ENCODE measurements at places on chromosomes 16 and 17. TPM values are rescaled to one million over a fixed set of nuclear protein-coding genes. Genes with fewer than 3 reads are reported as not detected.

GRCh38 chr17:2122641-2123302 lies 67.9 kb downstream of the HIC1 start:
- no peak overlapping the region for H3K4me3 ChIP-seq
- peak; percentile 53 for DNase-seq
- H3K27me3 ChIP-seq = no peaks in the 10 kb centered on the region

- peak within 1 kb of the TSS; percentile 56 for H3K4me3 ChIP-seq
- peak within 1 kb of the TSS; percentile 67 for H3K27ac ChIP-seq
Observed at GRCh38 chr17:43006639-43007551, at the start of gene IFI35. Gene IFI35, plus strand, starts transcription at chr17:43006784. Its CDS starts 164 bp downstream, at chr17:43006948.

Gene OMG
- not detected for total RNA-seq

- H3K4me1 ChIP-seq = peaks cover 7% of the 10 kb centered on the region
- no peaks in the 10 kb centered on the region for H3K27me3 ChIP-seq
- no peaks in the 10 kb centered on the region for H3K36me3 ChIP-seq
Observed at GRCh38 chr16:85092851-85093250, 19.4 kb downstream of the CIBAR2 start.

Gene CCDC200
- not detected for total RNA-seq

GRCh38 chr17:78557598-78558039 lies 19.6 kb downstream of the DNAH17 start:
- no peaks in the 10 kb centered on the region for H3K27me3 ChIP-seq
- no peak for DNase-seq
- no peak overlapping the region for H3K4me3 ChIP-seq
- H3K36me3 ChIP-seq = no peaks in the 10 kb centered on the region
- no peak overlapping the region for H3K27ac ChIP-seq

DNA sequence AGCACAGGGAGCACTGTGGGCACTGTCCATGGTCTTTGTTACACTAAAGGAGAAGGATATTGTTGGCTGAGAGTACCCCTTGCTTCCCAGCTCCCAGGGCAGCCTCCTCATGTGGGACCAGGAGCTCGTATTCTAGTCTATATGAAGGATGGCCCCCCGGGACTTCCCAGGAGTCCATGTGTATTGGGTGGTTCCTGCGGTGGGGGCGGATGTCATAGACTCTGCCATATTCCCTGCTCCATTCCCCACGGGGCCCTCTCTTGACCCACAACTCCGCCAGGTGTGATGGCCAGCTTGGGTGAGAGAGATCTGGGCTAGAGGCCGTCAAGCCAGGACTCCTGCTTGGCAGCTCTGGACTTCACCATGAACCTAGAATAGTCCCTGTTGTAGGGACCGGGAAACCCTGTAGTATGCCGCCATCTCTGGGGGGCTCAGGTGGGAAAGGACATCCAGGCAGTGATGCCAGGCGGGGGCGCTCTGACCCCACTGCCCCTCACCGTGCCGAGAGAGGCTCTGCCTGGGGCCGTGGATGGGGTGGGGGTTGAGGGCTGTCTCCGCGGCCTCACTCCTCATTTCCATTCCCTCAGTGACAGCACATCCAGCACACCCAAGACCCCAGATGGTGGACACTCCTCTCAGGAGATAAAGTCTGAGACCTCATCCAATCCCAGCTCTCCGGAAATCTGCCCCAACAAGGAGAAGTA lies 37.8 kb downstream of the OR1D5 start:
- no peak overlapping the region for H3K27ac ChIP-seq
- H3K4me3 ChIP-seq = no peak overlapping the region
- no peak for DNase-seq
- no peaks in the 10 kb centered on the region for H3K4me1 ChIP-seq
- no peaks in the 10 kb centered on the region for H3K36me3 ChIP-seq

GRCh38 chr17:47692137-47692894 lies 1.6 kb upstream of the TBKBP1 start:
- DNase-seq = no peak
- H3K27me3 ChIP-seq = no peaks in the 10 kb centered on the region
- peaks cover 3% of the 10 kb centered on the region for H3K4me1 ChIP-seq
- no peak overlapping the region for H3K27ac ChIP-seq

DNA sequence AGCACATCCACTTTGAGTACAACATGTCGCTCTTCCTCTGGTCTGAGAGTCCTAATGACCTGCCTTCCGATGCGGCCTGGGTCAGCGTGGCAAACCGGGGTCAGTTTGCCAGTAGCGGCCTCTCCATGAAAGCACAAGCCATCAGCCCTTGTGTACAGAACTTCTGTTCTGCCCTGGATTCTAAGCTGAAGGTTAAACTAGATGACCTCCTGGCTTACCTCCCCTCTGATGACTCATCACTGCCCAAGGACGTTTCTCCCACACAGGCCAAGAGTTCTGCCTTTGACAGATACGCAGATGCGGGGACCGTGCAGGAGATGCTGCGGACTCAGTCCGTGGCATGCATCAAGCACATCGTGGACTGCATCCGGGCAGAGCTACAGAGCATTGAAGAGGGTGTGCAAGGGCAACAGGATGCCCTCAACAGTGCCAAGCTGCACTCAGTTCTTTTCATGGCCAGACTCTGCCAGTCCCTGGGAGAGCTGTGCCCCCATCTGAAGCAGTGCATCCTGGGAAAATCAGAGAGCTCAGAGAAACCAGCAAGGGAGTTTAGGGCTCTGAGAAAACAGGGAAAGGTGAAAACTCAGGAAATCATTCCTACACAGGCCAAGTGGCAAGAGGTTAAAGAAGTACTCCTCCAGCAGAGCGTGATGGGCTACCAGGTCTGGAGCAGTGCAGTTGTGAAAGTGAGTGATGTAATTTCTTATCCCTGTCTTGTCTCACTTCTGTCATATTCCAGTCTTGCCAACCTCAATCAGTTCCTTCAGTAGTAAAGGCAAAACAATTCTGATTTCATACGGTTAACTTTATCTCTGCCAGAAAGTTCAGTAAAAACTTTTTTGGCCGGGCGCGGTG lies 8.6 kb downstream of the COG1 start:
- DNase-seq = peak; percentile 59
- peak overlapping the region; percentile 31 for H3K27ac ChIP-seq
- H3K36me3 ChIP-seq = no peaks in the 10 kb centered on the region

- H3K27ac ChIP-seq = no peak overlapping the region
- H3K4me1 ChIP-seq = no peaks in the 10 kb centered on the region
- H3K36me3 ChIP-seq = no peaks in the 10 kb centered on the region
- H3K4me3 ChIP-seq = no peak overlapping the region
- H3K27me3 ChIP-seq = no peaks in the 10 kb centered on the region
- DNase-seq = no peak
Observed at GRCh38 chr17:81210868-81211267, 11.9 kb downstream of the CEP131 start.

DNA sequence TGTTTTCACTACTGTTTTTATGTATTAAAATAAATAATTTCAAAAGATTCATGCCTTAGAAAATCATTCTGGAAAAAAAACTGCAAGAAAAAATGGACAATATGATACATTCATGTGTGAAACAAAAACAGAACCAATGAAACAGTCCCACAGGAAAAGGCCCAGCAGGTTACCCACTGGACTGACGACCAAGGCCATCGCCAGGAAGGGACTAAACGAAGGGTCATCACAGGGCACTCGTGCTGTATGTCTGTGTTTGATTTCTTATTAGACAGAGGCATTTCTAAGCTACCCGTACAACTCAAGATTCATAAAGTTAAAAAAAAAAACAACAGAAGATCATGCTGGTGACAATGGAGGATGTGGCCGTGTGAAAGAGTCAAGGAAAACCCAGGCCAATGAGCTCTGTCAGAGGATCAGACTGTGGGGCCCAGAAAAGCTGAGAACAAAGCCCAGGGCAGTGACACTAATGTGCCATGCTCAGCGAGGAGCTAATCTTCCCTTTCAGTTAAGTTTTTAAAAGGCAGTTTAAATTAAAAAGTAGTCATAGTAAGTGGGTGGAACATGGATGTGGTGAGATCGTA lies 31.8 kb downstream of the NSMCE1 start:
- no peaks in the 10 kb centered on the region for H3K27me3 ChIP-seq
- no peak overlapping the region for H3K27ac ChIP-seq
- H3K4me3 ChIP-seq = no peak overlapping the region
- H3K36me3 ChIP-seq = no peaks in the 10 kb centered on the region
- peaks cover 11% of the 10 kb centered on the region for H3K4me1 ChIP-seq

- no peak overlapping the region for H3K27ac ChIP-seq
- no peaks in the 10 kb centered on the region for H3K4me1 ChIP-seq
- H3K27me3 ChIP-seq = no peaks in the 10 kb centered on the region
Observed at GRCh38 chr17:72878975-72879660, 213.4 kb downstream of the SLC39A11 start.

GRCh38 chr17:34314279-34314678 lies 5.0 kb upstream of the CCL8 start:
- H3K27me3 ChIP-seq = no peaks in the 10 kb centered on the region
- DNase-seq = peak; percentile 49
- H3K4me3 ChIP-seq = no peak overlapping the region
- H3K36me3 ChIP-seq = no peaks in the 10 kb centered on the region

GRCh38 chr17:72998343-72998742 lies 94.1 kb downstream of the SLC39A11 start:
- no peaks in the 10 kb centered on the region for H3K36me3 ChIP-seq
- H3K4me1 ChIP-seq = no peaks in the 10 kb centered on the region
- no peaks in the 10 kb centered on the region for H3K27me3 ChIP-seq
- no peak overlapping the region for H3K27ac ChIP-seq

Gene ALKBH5
- total RNA-seq = 114 TPM

- no peak for DNase-seq
- H3K27ac ChIP-seq = no peak overlapping the region
- H3K4me3 ChIP-seq = no peak overlapping the region
- no peaks in the 10 kb centered on the region for H3K4me1 ChIP-seq
- H3K27me3 ChIP-seq = no peaks in the 10 kb centered on the region
- no peaks in the 10 kb centered on the region for H3K36me3 ChIP-seq
Observed at GRCh38 chr16:11005611-11005975, 61.2 kb downstream of the CLEC16A start.

DNA sequence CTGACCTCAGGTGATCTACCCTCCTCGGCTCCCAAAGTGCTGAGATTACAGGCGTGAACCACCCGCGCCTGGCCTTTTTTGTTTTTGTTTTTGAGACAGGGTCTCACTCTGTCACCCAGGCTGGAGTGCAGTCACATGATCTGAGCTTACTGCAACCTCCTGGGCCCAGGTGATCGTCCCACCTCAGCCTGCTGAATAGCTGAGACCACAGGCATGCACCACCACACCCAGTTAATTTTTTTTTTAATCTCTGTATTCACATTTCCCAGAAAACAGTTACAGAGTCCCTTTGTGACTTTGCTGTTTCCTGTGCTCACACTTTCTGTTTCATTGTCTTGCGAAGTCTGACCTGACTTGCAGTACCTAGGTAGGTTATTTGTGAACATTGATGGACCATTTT lies 2.7 kb downstream of the CLUAP1 start:
- peaks cover 6% of the 10 kb centered on the region for H3K4me1 ChIP-seq
- H3K27ac ChIP-seq = no peak overlapping the region
- H3K36me3 ChIP-seq = no peaks in the 10 kb centered on the region
- DNase-seq = no peak

- no peak overlapping the region for H3K4me3 ChIP-seq
- no peaks in the 10 kb centered on the region for H3K27me3 ChIP-seq
- H3K4me1 ChIP-seq = no peaks in the 10 kb centered on the region
- DNase-seq = no peak
Observed at GRCh38 chr16:3348547-3349167, 7.0 kb upstream of the OR2C1 start.

GRCh38 chr16:4016005-4016352 lies 100.3 kb downstream of the ADCY9 start:
- no peak for DNase-seq
- no peak overlapping the region for H3K4me3 ChIP-seq
- H3K36me3 ChIP-seq = no peaks in the 10 kb centered on the region
- peak overlapping the region; percentile 48 for H3K27ac ChIP-seq
- H3K27me3 ChIP-seq = no peaks in the 10 kb centered on the region

DNA sequence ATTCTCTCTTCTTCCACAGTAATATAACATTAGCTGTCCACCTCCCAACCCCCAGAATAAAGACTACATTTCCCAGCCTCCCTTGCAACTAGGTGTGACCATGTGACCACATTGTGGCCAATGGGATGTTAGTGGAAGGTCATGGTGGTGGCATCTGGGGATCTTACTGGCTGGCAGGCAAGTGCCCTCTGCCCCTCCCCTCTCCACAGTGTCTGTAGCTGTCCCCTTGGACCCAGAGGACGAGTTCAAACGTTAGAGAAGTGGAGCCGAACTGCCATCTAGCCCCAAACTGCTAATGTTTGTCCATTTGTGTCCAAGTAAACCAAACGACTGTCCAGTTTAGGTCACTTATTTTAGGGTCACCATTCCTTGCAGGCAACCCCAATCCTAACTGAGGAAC lies 26.6 kb upstream of the KCNG4 start:
- no peaks in the 10 kb centered on the region for H3K4me1 ChIP-seq
- no peaks in the 10 kb centered on the region for H3K36me3 ChIP-seq
- no peak overlapping the region for H3K4me3 ChIP-seq
- no peaks in the 10 kb centered on the region for H3K27me3 ChIP-seq
- no peak for DNase-seq

- no peak overlapping the region for H3K27ac ChIP-seq
- no peak for DNase-seq
- H3K4me3 ChIP-seq = no peak overlapping the region
- H3K4me1 ChIP-seq = no peaks in the 10 kb centered on the region
Observed at GRCh38 chr16:27769561-27770255, 219.8 kb downstream of the KATNIP start.

Gene ERBB2
- 53.5 TPM for total RNA-seq

DNA sequence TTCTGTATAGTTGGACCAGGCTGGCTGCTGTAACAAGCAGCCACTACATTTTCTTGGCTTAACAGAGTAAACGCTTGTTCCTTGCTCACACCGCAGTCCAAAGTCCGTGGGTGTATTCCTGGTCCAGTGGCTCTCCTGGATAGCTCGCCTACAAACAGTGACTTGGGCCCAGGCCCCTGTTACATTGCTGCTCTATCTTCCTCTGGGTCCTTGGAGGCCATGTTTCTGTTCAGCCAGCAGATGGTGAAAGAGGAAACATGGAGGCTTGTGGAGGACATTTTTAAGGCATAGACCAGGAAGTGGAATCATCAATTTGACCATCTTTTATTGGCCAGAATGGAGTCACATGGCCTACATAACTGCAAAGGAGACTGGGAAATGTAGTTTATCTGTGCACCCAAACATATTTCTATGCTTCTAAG lies 55.1 kb downstream of the ATP2C2 start:
- H3K4me1 ChIP-seq = no peaks in the 10 kb centered on the region
- H3K27ac ChIP-seq = no peak overlapping the region
- DNase-seq = no peak
- H3K4me3 ChIP-seq = no peak overlapping the region
- no peaks in the 10 kb centered on the region for H3K27me3 ChIP-seq
- H3K36me3 ChIP-seq = no peaks in the 10 kb centered on the region

DNA sequence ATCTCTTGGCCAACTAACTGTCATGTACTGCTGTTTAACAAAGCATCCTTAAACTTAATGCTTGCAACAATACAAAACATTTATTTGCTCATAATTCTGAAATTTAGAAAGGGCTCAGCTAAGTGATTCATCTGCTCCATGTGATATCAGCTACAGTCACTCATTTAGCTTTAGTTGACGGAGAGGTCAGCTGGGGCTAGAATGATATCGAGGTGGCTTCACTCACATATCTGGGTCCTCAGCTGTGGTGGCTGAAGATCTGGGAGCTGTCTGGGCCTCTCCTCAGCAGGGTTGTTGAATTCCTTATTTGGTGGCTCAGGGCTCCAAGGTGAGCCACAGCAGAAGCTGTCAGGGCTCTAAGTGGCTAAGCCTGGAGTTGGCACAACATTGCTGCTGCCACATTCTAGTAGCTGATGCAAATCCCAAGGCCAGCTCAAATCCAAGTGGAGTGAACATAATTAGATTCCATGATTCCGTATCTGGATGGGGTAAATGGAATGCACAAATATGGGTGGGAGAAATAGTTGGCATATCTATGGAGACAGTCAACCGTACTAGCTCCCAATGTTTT lies 62.8 kb downstream of the HS3ST3A1 start:
- H3K4me3 ChIP-seq = no peak overlapping the region
- DNase-seq = no peak
- H3K27ac ChIP-seq = no peak overlapping the region
- no peaks in the 10 kb centered on the region for H3K36me3 ChIP-seq
- no peaks in the 10 kb centered on the region for H3K4me1 ChIP-seq

Gene FZD2
- 9.3 TPM for total RNA-seq

Gene RFWD3
- total RNA-seq = 19.5 TPM

Measured in ovary (tissue), 10 donors.